ENCODE measurements at places on chromosomes 16 and 17.

- no peak for DNase-seq
Observed at GRCh38 chr17:8799570-8800212, 526 bp upstream of the MFSD6L start.

DNA sequence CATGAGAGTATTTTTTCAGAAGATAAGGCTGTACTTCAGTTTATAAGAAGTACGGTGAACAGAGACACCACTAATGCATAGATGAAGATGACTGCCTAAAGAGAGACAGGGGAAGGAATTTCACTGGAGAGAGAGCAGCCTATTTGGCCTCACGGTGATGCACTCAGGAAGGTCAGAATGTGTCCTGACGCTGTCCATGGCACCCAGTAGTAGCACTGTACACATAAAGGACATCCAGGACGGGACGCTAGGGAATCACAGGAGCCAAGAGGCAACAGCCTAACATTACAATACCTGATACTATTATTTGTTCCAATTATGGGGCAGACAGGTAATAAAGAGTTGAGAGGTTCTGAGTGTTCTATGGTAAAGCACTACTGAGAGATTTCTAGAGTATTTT lies 24.9 kb upstream of the LRRC37A start:
- DNase-seq: no peak

DNA sequence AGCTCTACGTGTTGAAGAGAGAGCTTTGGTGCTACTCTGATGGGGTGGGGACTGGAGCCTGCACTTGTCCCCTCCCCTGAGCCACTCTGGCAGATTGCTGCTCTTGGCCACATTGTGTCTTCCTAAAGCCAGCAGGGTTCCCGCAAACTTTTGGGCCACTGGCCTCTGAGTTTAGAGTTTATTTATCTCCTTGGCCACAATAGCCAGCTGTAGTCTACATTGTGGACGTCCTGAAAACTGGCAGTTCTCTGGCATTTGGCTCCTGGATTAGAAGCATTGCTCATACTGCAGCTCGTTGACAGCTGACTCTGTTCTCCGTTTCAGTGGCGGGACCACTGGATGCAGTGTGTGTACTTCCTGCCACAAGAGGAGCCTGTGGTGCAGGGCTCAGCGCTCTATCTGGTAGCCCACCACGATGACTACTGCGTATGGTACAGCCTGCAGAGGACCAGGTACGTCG lies 34.6 kb downstream of the PRMT7 start:
- no peak for DNase-seq

GRCh38 chr16:89325861-89326471 lies 108.5 kb downstream of the ZNF778 start:
- DNase-seq: peak; percentile 44

GRCh38 chr17:38851434-38851833 lies 2.1 kb downstream of the RPL23 start:
- DNase-seq: no peak

GRCh38 chr16:79400462-79401149 lies 199.9 kb downstream of the MAF start:
- DNase-seq: no peak
